ENCODE measurements at places on chromosomes 7 and 10.

- DNase-seq: peak; percentile 80
These were observed 1.4 kb downstream of the MYO1G start for GRCh38 chr7:44977304-44977958.

DNA sequence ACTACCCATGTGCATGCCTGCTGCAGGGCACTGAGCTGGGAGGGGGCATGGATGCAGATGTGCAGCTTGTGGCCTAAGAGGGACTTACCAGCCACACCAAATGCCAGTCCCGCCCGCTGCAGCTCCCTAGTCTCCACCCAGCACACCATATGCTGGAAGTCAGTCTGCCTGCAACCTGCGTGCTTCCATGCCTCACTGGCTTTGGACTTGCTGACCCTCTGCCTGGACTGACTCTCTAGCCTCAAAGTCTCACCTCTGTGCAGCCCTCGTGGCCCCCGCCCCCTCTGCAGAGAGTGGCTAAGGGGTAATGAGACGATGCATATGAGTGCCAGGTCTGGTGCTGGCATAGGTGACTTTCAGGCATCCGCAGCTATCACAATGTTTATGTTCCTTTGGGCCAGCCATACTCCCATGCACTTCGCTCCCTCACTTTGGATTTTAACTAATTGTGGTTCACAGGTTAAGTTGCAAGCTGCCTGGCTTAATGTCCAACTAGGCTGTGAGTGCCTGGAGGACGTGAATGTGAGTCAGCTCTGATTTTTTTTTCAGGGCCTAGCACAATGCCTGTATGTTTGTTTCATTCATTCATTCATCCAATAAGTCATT lies 21.7 kb downstream of the TRIM8 start:
- no peak for DNase-seq

GRCh38 chr10:73771722-73772280 lies 10.0 kb upstream of the CHCHD1 start:
- DNase-seq: peak; percentile 64

DNA sequence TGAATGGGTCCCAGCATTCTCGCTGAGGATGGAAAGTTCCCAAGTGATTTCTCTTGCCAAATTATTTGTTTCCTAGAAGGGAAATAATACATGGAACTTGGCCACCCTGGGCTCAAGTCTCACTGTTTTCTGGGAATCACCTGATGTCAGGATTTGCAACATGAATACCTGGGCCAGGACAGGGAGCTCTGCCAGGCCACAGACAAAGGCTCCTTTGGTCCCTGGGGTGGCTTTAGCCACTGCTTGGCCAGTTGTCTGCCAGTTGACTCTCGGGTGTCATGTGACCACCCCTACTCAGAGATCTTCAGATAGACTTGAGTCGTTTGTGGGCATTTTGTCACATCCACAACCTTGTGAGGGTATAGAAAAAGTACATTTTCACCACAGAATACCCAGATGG lies 258.0 kb upstream of the HABP2 start:
- DNase-seq: no peak

GRCh38 chr7:44849259-44849884 lies 1.5 kb upstream of the H2AZ2 start:
- no peak for DNase-seq

DNA sequence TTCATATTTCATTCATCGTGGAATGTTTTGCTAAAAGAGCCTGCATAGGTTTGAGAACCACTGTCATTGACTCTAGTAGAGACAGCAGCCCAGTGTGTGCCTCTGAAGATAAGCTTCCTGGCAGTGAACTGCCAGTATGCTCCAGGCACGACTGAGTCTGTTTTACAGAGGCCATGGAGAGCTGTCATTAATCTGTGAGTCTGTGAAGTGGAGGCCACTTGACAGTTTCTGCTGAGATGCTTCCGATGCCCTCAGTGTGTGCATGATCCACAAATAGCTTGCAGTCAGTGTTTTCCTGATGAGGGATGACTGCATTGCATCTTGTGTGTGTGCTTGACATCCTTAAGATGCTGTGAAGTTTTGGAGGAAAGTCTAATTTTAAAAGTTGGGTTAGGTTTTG lies 162.2 kb downstream of the PFKFB3 start:
- DNase-seq: no peak

- DNase-seq: no peak
These were observed 24.7 kb upstream of the TFAM start for GRCh38 chr10:58360412-58361004.

GRCh38 chr10:123135415-123136141 lies at the start of gene HMX3:
Gene HMX3 (plus strand): TSS chr10:123135970. CDS start chr10:123136051, 81 bp downstream.
- DNase-seq: no peak

- no peak for DNase-seq
These were observed 246.1 kb downstream of the AUTS2 start for GRCh38 chr7:69844264-69844868.

DNA sequence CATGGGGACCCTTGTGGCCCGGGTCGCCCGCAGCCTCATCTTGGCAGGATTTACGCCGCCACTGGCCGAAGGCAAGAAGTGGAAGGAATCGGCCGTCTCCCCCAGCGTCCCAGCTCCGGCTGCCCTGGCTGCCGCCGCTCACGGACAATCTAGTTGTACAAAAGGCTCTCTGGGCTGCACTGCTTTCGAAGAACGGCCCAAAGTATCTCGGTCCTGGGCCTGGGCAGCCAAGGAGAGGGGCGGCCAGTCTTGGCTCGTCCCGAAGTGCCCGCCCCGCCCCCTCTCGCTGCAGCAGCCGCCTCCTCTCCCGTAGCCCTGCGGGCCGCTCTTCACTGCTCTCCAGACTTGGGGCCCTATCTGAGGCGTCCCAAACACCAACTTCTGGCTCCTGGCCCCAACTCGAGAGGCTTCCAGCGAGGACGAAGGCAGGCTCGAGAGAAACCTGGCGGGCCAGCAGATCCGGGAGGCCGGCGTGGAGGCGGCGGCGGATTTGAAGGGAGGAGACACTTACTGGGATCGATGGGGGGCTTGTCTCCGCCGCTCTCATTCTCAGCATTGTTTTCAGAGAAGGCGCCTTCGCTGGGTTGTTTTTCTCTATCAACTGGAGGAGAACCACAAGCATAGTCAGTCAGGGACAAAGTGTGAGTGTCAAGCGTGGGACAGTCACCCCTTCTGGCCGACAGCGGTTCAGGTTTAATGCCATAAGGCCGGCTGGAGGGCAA lies 809 bp downstream of the HOXA9 start:
- DNase-seq: no peak

DNA sequence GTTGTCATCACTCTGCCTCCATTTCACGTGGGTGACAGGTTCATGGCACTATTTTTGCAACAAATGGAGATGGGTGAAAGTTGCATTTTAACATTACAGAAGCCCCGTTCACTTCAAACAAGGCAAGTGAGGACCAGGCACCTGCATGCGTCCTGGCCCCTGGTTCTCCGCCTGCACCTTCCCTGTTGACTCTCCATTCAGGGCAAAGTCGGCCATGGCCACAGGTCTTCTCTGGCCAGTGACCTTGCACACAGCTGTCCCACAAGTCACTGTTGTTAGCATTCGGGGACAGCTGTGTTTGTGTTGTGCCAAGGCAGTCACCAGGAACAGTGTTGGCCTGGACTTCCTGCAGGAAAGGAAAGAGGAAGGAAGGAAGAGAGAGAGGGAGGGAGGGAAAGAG lies 554.9 kb downstream of the TCERG1L start:
- DNase-seq: no peak

DNA sequence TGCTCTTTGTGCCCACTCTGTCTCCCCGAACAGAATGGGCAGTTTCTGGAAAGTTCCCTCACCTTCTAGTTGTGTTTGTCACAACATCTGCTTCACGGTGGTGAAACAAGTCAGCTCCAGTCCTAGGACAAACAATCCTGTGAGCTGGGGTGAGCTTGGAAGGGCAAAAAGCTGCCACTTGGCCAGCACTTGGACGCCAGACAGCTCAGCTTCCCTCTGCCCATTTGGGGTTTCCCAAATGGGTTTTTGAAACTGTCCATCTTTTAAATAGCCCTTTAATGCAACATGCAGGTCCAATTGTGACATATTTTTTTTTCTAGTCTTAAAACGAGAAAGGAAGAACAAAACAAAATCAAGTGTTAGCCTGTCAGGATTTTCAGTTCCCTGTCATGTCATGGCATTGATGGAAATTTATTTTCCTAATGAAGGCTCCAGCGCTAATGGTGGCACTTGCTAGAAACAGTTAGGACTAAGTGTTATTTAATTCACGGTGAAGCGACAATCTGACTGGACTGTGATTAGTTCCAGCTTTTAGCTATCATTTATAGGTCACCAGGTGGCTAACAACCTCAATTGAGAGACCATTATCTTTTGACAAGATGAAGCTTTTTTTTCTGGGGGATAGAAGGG lies 181.7 kb downstream of the MYOF start:
- DNase-seq: no peak

- DNase-seq: no peak
These were observed 9.4 kb upstream of the ZC3HAV1 start for GRCh38 chr7:139118805-139119485.

DNA sequence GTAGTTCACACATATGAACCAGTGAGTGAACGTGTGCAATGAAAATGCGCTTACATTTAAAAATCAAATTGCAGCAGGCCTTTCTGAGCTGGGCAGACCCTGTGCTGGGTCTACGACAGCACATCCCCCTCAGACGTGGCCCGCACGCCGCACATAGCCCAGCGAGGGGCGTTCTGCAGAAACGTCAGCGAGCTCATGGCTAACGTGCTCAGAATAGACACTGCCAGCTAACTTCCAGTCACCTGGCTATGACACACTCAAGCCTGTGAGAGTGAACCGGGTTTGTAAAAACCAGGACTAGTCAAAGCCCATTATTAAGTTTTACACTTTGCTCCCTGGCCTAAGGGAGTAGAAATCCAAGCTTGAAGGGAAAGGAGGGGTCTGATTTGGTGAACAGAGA lies 108.1 kb upstream of the INSIG1 start:
- DNase-seq: no peak

GRCh38 chr10:112698133-112698817 lies 251.3 kb downstream of the VTI1A start:
- DNase-seq: no peak

- peak; percentile 19 for DNase-seq
These were observed 523 bp upstream of the CDH23 start for GRCh38 chr10:71396084-71396710.

GRCh38 chr7:56092789-56093531 lies at the start of gene PHKG1:
Gene PHKG1 (minus strand): TSS chr7:56092952. CDS start chr7:56088941, 4,011 bp downstream.
- DNase-seq: no peak

DNA sequence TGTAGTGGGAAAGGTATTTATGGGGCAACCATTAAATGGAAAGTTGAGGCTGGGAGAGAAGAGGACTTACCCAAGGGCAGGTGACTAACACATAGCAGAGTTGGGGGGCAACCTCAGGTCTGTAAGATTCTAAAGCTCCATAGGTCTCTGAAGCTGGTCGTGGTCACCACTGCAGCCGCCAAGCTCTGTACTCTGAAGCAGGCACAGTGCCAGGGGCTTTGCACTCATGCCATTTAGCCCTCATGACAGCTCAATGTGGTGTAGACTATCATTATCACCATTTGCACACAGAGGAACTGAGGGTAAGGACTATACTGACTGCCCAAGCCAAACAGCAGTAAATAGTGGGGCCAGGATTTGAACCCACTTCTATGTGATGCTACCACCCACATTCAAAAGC lies 32.5 kb upstream of the TMEM273 start:
- DNase-seq: no peak

GRCh38 chr7:47914717-47915615 lies 33.3 kb downstream of the PKD1L1 start:
- no peak for DNase-seq

DNA sequence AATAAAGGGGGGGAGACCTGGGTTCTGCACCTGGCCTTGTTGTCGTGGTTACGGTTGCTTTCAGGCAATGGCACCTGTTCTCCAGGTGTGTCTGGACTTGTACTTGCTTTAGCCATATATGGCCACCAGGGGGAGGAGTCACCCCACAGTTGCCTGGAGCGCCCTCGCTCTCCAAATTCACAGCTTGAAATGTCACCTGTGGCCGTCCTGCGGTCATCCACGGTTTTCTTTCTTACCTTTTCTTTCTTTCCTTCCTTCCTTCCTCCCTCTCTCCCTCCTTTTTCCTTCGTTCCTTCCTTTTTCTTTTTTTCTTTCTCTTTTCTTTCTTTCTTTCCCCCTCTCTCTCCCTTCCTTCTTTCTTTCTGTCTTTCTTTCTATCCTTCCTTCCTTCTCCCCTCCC lies 157.2 kb upstream of the ZNF92 start:
- DNase-seq: peak; percentile 33

DNA sequence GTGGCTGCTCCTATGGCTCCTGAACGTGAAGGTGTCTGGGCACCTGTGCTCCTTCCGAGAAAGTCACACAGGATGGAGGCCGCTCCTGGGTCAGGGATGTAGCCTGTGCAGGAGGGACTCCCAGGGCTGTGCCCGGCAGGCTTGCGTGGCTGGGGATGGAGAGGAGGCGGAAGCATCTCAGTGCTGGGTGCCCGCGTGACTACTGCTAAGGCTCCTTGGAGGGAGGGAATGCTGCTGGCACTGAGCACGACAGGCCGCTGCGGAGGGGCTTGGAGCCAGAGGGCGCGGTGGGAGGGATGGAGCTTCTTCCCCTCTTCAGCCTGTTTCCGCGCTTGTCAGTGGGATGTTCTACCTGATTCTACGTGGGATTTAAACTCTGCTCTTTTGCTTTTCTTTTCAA lies 35.0 kb downstream of the ADCY1 start:
- no peak for DNase-seq

DNA sequence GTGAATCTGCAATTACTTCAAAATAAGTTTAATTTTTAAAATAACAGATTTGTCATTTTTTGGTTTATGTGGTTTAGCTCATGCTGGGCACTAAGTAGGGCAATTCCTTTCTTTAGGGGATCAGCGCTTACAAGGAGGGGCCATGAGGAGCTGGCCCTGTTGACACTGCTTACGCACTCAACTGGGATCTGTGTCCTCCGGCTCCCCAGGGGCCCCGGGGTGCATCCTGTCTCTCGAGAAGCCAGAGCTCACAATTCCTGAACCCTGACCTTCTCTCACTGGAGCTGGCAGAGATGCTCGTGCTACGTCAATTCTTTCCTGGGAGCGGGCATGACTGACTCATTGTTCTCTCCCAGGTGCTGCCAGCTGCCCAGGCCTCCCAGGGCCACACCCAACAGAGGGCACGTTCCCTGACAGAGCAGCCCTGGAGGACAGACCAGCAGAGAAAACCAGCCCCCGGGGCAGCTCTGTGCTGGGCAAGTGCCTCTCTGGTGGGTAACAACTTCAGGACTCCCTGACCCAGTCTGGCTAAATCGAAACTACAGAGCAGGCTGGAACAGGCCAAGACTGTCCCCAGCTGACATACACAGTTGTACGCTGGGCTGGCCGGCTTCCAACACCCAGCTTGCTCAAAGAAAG lies 36.8 kb downstream of the CTBP2 start:
- DNase-seq: no peak

DNA sequence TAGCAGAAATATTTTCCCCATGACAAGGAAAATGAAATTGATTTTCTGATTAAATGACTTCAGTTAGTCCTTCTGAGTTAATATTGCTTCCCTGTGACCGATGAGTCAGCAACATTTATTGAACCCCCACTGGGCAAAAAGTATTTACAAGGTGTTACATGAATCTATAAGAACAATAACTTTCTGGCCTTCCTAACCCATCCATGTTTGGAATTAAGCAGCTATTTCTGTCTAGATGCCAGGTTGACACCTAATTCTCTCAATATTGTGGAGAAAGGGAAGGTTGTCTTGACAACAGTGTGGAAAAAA lies 112.9 kb upstream of the JAZF1 start:
- DNase-seq: no peak

Data from stimulated activated CD4-positive, alpha-beta T cell treated with anti-CD3 and anti-CD28 coated beads, Interleukin-15, amount 100 ng/mL, for 48 hours (primary cell).